Stimulated activated CD8-positive, alpha-beta memory T cell treated with anti-CD3 and anti-CD28 coated beads, Interleukin-15, amount 100 ng/mL, for 4 hours (primary cell): ENCODE measurements at places on chromosomes 3 and 15.

- no peak for DNase-seq
These were observed 39.8 kb upstream of the DUSP7 start for GRCh38 chr3:52095990-52096775.

- no peak for DNase-seq
These were observed 1.3 kb upstream of the IL12A start for GRCh38 chr3:159987291-159987711.

GRCh38 chr3:171251835-171252234, 208.4 kb downstream of the TNIK start:
- no peak for DNase-seq

DNA sequence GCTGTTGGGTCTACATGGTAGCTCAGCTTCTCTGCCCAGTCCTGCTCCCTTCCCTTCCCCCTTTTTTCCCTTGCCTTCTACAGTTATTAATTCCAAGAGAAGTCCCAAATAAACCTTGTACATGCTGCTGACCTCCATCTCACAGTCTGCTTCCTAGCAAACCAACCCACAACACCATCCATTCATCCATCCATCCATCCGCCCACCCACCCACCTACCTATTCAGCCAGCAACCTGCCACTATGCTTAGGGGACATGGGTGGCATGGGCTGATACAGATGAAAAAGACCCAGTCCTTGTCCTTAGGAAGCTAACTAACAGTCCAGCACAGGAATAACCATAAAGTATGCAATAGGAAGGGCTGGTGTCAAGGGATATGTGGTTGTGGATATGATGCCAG, 5.7 kb downstream of the TNFAIP8L3 start:
- DNase-seq = no peak

DNA sequence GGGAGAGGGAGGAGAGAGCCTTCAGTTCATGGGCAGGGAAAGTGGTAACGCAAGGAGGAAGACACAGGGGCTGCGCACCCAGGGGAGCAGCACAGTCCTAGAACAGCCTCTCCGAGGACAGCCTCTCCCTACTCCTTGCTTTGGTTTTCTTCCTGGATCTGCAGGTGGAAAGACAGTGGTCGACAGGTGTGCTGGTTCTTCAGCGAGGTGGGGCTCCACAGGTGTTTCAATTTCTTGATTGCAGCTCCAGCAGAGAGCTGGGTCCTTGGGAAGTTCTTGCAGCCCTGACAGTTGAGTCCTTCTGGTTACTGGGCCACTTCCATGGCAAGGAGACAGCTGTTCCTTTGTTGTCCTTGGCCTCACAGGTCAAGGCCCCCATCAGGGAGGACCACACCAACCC, 220.7 kb upstream of the NR2F2 start:
- DNase-seq = no peak

DNA sequence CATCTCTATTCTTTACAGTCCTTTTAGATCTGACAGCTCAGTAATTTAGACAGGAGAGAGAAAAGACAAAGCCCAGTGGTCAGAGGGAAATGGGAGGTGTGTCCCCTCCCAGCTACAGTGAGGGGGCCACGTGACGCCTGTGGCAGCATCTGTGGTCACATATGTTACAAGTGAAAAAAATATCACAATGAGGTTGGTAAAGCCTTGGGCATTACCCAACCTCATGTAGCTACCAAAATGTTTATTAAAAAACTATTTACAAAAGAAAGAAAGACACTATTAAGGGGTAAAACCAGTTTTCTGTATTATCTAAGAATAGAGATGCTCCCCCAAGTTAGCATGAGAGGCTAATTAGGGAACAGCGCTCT, 42.9 kb upstream of the PLCL2 start:
- DNase-seq = no peak

DNA sequence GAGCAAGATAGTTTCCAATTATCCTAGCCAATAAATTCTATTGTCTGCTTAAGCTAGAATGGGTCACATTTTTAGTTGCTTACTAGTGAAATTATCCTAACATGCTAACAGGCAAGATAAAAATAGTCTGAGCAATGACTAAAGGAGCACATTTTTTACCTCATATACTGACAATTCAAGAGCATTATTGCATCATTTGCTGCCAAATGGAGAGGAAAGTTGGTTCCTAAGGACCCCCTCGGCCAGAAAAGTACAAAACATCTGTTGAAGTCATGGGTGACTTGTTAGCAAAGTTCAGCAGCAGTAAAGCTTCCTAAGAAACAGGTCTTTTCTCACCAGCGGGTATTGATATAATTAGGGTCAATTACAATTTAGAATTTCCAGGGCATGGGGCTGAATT, 1001.0 kb downstream of the FHIT start:
- no peak for DNase-seq

DNA sequence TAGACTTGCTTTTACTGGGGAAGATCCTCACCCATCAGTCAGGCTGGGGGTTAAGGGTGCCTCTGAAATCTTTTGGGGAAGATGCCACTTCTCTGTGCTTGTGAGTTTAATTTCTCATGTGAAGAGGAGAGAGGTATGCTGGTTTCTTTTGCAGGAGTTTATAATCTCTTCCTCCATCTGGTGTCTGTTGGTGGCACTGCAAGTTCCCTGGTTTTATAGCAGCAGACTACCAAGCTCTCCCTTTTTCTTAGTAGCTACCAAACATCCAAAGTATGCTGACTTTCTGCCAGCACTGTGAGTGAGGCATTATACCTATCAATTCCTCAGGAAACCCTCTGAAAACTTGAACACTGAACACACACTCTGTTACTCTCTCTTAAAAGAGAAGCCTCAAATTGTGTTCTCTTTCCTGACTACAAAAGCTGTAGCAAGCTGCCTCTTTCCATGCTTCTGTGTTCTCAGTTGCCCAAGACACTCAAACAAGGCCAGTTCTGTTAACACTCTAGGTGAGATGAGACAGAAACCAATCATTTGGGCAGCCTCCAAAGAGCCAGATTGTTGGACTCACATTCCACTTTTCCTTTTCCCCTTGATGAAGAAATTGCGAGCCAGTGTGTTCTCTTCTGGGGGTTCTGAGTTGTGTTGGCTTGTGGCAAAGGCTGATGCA, 299.5 kb downstream of the GAP43 start:
- no peak for DNase-seq

DNA sequence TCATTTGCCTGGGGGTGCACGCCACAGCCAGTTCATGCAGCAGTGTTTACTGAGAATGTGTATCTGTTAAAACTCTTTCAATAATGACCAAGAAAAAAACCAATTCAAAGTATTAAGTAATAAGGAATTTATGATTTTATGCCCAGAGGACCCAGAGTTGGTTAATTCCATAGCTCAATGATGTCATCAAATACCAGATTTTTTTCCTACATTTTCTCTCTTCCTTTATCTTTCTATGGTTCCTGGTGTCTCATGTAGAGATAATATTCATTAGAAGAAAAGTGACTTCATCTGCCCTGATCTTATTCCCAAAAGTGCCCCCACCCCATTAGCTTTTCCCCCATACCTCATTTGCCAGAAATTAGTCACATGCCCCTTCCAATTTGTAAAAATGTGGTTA, 44.6 kb upstream of the LMCD1 start:
- no peak for DNase-seq

DNA sequence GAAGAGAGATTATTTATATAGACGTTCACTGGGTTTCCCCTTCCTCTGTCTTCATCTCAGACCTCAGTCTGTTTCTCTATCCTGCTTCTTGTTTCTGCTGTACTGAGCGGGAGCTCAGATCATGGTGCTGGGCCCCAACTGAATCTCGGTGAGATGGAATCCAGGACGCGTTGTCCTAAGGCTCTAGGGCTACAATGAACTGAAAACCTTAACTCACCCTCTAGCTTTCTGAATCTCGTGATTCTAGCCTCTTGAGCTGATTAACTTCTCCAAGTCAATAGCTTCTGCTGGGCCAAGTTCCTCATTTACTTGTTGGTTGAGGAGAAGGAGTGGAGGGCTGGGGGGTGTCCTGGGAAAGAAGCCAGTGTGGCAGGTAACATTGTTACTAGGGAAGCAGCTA, 32.7 kb upstream of the MAP3K13 start:
- no peak for DNase-seq

GRCh38 chr3:44892689-44893088, 18.3 kb downstream of the TGM4 start:
- DNase-seq = no peak

DNA sequence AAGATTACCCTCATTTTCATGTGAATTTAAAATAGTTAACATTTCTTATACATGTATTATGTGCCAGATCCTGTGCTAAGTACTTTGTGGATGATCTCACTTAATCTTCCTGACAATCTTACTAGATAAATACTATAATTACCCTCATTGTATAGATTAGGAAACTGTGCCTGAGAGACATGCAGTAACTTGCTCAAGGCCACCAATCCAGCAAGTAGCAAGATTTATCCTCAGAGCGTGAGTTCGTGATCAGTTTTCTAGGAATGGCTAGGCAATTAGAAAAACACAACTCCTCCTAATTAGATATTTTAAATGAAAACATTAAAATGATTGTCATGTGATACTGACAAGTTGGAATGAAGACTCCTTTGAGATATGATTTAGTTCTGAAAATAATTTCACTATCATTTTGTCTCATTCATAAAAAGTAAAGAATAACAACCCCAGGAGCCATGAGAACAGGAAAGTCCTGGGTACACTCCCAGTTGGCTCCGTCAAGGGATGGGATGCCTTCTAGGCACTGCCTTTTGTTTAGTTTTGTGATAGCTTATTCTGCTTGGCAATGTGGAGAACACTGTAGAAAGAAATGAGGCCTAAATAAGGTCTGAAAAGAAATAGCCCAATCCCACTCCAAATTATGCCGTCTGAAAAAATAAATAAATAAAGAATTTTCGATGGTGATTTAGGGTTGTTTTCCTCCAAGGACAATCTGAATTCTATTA, 61.3 kb downstream of the FBN1 start:
- no peak for DNase-seq

DNA sequence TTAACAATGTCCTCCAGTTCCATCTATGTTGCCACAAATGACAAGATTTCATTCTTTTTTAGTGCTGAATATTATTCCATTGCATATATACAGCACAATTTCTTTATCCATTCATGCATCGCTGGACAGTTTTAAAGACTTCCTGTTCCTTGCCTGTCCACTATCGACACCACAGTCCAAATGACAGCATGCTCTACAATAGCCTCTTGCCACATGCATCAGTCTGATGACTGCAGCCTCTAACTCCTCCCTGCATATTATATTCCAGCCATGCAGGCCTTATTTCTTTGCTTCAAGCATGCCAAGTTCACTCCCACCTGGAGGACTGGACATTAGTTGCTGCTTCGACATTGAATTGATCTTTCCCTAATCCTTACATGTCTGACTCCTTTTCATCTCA, 306.2 kb downstream of the FOXP1 start:
- DNase-seq = no peak

GRCh38 chr3:68706536-68706935, 225.8 kb downstream of the TAFA4 start:
- no peak for DNase-seq

GRCh38 chr3:129239991-129240390, 9.4 kb upstream of the COPG1 start:
- no peak for DNase-seq

GRCh38 chr3:129327510-129327909, 48.8 kb downstream of the HMCES start:
- DNase-seq = no peak

DNA sequence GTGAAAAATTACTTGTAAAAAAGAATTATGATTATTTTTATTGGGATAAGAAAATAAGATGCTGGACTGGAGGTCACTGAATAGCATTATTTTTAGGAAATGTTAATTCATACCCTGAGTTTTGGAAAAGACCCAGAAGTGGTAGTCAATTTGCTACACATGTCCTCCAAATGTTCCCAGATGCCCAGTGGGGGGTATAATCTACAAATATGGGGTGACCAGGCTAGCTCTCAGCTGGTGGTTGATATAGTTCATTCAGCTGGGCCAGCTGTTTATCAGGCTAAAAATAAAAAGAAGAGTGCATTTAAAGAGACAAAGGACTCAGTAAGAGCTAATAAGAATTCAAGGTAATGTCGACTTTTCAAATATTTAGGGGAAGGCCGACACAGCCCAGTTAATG, 402.0 kb upstream of the GOLIM4 start:
- no peak for DNase-seq

- no peak for DNase-seq
These were observed 209.1 kb upstream of the NR2E3 start for GRCh38 chr15:71601038-71601834.

GRCh38 chr15:53841651-53842050, 82.2 kb upstream of the WDR72 start:
- no peak for DNase-seq

GRCh38 chr3:187739094-187739560, 6.1 kb downstream of the BCL6 start:
- DNase-seq = no peak

DNA sequence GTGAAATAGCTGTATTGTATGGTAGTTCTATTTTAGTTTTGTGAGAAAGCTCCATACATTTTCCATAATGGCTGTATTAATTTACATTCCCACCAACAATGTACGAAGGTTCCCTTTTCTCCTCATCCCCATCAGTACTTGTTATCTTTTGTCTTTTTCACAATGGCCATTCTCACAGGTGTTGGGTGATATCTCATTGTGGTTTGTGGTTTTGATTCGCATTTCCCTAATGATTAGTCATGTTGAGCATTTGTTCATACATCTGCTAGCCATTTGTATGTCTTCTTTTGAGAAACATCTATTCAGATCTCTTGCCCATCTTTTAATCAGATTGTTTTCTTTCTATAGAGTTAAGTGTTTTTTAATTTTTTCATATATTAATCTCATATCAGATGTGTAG, 931.9 kb downstream of the IGSF11 start:
- DNase-seq = no peak

DNA sequence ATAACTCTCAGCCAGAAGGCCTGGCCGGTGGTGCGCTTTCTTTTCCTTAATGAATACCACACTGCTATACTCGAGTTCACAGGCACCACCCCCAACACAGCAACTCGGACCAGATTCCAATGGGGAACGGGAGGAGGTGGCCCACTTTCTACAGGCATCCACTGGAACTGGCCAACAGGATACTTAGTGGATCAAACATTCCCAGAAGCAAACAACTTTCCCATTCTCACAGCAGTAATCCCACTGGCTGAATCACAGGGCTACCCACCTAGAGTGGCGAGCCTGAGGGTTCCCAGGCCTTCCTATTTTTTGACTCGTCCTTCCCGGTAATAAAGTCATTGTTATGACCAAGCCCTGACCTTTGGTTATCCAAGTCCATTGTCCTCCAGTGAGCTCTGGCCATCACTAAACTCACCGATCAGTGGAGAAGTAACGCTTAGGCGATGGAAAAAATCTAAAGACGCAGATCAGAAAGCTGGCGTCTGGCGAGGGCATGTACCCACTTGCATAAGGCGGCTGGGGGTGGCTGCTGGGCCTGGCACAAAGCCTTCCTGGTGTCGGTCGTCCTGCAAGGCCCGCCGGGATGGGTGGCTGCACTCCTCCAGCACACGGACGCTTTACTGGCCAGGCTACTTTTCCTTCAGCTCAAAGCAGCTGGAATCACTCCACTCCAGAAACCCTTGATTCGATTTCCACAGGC, 1.2 kb downstream of the EOGT start:
- DNase-seq = no peak

- DNase-seq = no peak
These were observed 124.6 kb downstream of the CD47 start for GRCh38 chr3:107966276-107966675.
